ENCODE measurements at places on chromosomes 3 and 15.

- no peak for DNase-seq
These were observed 38.5 kb upstream of the MELTF start for GRCh38 chr3:197068077-197068476.

DNA sequence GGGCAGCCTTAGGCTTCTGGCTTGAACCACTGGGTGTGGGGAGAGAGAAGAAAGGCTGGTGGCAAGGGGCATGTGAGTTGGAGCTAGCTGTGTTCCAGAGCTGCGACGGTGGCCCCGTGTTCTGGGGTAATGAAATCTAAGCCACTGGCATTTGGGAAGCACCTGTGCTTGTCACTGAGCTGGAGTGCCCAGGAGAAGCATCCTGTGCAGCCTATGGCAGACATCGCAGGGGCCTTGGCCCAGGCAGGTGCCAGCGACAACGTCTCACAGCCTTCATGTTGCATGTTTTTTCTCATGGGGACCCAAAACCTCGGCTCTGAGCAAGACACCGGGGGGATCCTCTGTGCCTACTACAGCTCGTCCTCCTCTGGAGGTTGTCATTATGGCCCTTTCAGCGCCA lies 91.1 kb upstream of the PLXNA1 start:
- no peak for DNase-seq

DNA sequence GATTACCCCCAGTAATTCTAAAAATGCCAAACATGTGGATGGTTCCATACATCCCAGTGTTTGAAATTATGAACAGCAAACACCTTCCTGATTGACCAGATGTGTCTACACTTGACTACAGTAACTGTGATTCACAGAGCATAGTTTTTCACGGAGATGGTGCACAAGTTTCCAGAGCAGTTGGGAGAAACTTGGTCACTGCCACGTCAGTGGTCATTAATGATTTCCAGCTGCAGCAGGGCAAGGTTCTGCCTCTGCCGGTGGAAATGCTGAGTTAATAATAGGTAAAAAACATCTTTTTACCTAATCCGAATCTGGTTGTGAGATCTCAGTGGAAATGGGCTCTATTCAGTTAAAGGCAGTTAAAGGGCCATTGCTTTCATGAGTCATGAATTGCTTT lies 154.1 kb upstream of the FEZF2 start:
- no peak for DNase-seq

DNA sequence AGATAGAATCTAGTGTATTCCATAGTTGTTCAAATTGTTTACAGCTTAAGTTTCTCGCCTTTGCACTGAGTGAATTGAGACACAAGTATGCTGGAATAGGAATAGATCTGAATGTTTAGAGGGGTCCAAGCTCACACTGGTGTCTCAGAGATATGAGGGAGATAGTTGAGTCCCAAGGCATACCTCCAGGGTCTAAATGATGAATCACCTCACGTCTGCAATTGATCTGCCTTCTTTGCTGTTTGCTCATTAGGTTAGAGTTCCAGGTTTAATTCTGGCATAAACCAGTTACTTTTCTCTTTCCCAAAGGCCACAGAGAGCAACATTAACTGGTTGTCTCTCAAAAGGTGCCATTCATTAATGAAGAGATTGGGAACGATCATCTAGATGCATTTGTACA lies 106.3 kb upstream of the MME start:
- DNase-seq, result no peak

DNA sequence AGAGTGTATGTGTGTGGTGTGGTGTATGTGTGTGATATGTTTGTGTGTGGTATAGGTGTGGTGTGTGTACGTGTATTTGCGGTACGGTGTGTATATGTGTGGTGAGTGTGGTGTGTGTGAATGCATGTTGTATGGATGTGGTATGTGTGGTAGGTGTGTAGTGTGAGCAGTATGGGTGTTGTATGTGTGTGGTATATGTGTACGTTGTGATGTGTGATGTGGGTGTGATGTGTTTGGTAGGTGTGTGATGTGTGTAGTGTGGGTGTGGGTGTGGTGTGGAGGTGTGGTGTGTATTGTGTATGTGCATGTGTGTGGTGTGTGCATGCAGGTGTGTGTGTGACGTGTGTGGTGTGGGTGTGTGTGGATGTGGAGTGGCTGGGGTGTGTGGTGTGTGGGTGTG lies 58.7 kb downstream of the EFCAB12 start:
- DNase-seq, result no peak

GRCh38 chr3:129616713-129617112 lies 10.2 kb upstream of the PLXND1 start:
- no peak for DNase-seq

GRCh38 chr3:69791919-69792399 lies 52.7 kb downstream of the MITF start:
- no peak for DNase-seq
